ENCODE measurements at places on chromosomes 5 and 9.

- peaks cover 11% of the 10 kb centered on the region for H3K4me1 ChIP-seq
- peaks cover 84% of the 10 kb centered on the region for H3K36me3 ChIP-seq
- H3K27ac ChIP-seq, result no peak overlapping the region
- no peak overlapping the region for H3K4me3 ChIP-seq
Measured at GRCh38 chr5:6752782-6753181, 39.5 kb downstream of the TENT4A start.

GRCh38 chr5:143913008-143913752 is 101.2 kb downstream of the HMHB1 start:
- H3K27ac ChIP-seq, result no peak overlapping the region
- H3K27me3 ChIP-seq, result peaks cover 17% of the 10 kb centered on the region
- H3K4me3 ChIP-seq, result no peak overlapping the region
- H3K4me1 ChIP-seq, result peaks cover 3% of the 10 kb centered on the region
- DNase-seq, result no peak

- H3K27me3 ChIP-seq, result peaks cover 3% of the 10 kb centered on the region
- H3K27ac ChIP-seq, result no peak overlapping the region
- H3K4me1 ChIP-seq, result no peaks in the 10 kb centered on the region
- no peak overlapping the region for H3K4me3 ChIP-seq
- no peak for DNase-seq
Measured at GRCh38 chr5:78533356-78533755, 115.2 kb downstream of the LHFPL2 start.

DNA sequence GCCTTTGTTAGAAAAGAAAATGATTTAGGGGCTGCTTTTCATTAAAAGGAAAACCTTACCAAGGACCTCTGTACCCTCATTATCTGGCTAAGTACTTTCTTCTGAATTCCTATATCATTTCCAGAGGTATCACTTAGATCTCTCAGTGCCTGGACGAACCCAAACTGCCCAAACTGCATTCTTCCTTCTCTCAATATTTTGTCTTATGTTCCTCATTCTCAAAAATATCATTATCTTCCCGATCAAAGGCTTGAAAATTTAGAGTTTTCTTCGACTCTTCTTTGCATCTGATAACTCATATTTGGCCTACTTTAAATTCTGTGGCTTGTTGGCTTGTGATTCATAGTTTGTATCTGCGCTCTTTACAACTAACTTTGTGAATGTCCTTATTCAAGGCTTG is 136.7 kb upstream of the TAF11L2 start:
- H3K4me3 ChIP-seq, result no peak overlapping the region
- no peak for DNase-seq
- no peaks in the 10 kb centered on the region for H3K36me3 ChIP-seq
- H3K27ac ChIP-seq, result no peak overlapping the region
- no peaks in the 10 kb centered on the region for H3K27me3 ChIP-seq

DNA sequence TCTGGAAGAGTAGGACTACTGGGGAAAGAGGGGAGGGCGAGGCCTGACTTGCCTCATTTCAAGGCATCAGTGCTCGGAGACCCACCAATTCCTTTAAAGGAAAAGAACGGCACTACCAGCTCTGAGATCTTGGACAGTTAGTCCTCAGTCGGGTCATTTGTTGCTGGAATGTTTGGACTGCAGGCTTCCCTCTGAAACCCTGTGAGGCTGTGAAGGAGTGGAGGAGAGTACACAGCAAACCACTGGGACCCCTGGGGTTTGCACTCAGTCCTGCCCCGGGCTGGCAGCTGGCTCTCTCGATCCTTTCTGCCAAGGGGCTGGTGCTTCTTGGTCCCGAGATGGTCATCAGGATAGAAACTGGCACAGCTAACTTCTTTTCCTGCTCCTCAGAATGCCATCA is 194.5 kb downstream of the TRIO start:
- DNase-seq, result no peak
- H3K27ac ChIP-seq, result no peak overlapping the region
- no peaks in the 10 kb centered on the region for H3K36me3 ChIP-seq
- H3K4me1 ChIP-seq, result no peaks in the 10 kb centered on the region
- no peaks in the 10 kb centered on the region for H3K27me3 ChIP-seq

DNA sequence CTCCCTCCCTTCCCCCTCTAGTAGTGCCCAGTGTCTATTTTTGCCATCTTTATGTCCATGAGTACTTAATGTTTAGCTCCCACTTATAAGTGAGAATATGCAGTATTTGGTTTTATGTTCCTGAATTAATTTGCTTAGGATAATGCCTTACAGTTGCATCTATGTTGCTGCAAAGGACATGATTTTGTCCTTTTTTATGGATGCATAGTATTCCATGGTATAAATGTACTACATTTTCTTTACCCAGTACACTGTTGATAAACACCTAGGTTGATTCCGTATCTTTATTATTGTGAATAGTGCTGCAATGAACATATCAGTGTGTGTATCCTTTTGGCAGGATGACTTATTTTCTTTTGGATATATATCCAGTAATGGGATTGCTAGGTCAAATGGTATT is 3.8 kb downstream of the ABLIM3 start:
- H3K27ac ChIP-seq, result no peak overlapping the region
- H3K36me3 ChIP-seq, result no peaks in the 10 kb centered on the region
- no peak for DNase-seq
- peaks cover 30% of the 10 kb centered on the region for H3K27me3 ChIP-seq

DNA sequence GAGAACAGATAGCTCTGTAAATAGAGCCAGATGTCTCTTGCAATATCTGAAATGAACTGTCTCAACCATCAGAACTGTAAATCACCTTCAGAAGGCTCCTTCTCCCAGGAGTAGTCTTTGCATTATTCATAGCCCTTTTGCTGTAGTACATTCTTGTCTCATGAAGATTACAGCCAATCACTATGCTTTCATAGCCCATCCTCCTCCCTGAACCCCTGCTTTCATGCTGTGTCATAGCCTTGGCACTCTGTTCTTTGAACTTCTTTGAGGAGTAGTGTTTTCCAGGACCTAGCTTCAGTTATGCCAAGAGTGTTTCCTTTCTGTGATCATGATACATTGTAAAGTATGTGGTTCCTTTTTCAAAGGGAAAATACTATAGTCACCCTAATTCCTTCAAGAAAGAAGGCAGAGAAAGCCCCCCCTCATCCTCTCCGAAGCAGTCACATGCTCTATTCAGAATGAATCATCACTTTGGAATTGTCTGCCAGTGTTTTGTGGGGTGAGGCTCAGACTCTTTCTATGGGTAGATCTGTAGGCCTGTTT is 61.1 kb downstream of the GRIA1 start:
- no peak for DNase-seq
- no peaks in the 10 kb centered on the region for H3K36me3 ChIP-seq
- H3K4me1 ChIP-seq, result peaks cover 2% of the 10 kb centered on the region
- H3K27ac ChIP-seq, result no peak overlapping the region
- no peaks in the 10 kb centered on the region for H3K27me3 ChIP-seq

GRCh38 chr5:141494761-141495452 is 6.0 kb downstream of the PCDHGC5 start:
- H3K4me3 ChIP-seq, result no peak overlapping the region
- no peak for DNase-seq

DNA sequence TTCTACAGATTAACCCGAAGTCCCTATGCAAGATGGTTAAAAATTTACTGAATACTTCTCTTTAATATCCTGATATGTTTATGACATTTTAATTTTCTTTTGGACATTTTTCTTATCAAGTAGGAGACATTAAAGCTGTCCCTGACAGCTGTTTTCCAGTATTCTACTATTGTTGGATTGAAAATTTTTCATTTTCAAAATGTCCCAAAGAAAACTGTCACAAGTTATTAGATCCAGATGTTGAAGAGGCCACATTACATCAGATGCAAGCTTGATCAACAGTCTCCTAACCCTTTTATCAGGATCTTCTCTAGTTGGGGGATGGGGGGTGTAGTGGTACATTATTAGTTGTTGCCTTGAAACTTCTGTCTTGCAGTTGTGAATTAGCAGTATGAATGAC is 1402.7 kb upstream of the DMAC1 start:
- no peak for DNase-seq
- no peaks in the 10 kb centered on the region for H3K4me1 ChIP-seq

DNA sequence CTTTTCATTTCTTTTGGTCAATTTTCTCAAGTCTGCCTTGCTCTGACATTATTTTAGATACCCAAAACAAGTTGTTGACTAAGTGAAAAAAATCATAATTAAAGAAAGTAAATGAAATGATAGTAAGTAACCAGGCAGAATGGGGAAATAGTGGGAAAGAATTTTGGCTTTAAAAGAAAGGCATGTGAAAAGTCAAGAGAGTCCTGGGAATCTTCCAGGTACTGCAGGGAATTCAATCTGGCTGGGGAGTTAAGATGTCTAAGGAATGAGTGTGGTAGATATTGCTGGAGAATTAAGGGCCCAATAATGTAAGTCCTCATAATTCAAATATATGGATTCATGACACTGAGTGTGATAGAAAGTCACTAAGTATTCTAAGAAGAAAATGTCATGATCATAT is 123.1 kb upstream of the PAPPA start:
- no peak overlapping the region for H3K4me3 ChIP-seq
- no peaks in the 10 kb centered on the region for H3K27me3 ChIP-seq
- no peaks in the 10 kb centered on the region for H3K4me1 ChIP-seq
- no peak overlapping the region for H3K27ac ChIP-seq

- no peak overlapping the region for H3K27ac ChIP-seq
- no peak overlapping the region for H3K4me3 ChIP-seq
- H3K36me3 ChIP-seq, result no peaks in the 10 kb centered on the region
- DNase-seq, result no peak
- H3K27me3 ChIP-seq, result peaks cover 2% of the 10 kb centered on the region
- peaks cover 3% of the 10 kb centered on the region for H3K4me1 ChIP-seq
Measured at GRCh38 chr5:82728926-82729702, 348.1 kb downstream of the TMEM167A start.

All from activated T-helper 2 cell treated with anti-CD3 and anti-CD28 coated beads, Interferon-gamma antibody, Interleukin-2, Interleukin-4, amounts not matched to agents 10 μg/mL and 5 μg/mL and 100 μg/mL, durations not matched to agents 14 hours and 24 hours and 36 hours (primary cell).